ENCODE measurements at places on chromosomes 16 and 17. TPM values are rescaled to one million over a fixed set of nuclear protein-coding genes. Genes with fewer than 3 reads are reported as not detected.

DNA sequence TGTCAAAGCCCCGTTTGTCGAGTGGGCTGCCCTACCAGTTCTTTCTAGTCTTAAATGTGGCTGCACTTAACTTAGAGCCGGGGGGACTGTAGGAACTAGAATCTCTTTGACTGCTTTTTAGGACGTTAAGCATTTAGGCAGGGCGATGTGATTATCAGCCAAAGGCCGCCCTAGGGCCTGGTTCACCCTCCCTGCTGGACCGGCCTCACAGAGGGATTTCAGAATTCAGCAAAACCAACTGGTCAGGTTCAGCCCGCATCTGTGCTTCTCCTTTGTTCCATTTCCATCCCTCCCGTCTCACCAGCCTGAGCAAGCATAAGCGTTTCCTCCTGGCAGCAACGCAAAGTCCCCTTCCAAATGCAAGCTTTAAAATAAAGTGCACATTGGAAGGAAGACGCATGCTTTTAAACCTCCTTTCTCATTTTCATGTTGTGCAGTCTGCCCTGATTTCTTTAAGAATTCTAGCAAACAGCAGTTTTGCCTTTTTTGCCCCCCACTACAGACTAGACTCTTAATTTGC is 16.5 kb upstream of the NAT9 start:
- no peak overlapping the region for H3K27ac ChIP-seq
- H3K27me3 ChIP-seq: no peaks in the 10 kb centered on the region
- H3K4me3 ChIP-seq: no peak overlapping the region
- DNase-seq: no peak
- H3K4me1 ChIP-seq: no peaks in the 10 kb centered on the region
- H3K36me3 ChIP-seq: peaks cover 47% of the 10 kb centered on the region

The PRSS53 gene
- 2.9 TPM for polyA plus RNA-seq

GRCh38 chr16:85593494-85594221 is 19.5 kb upstream of the GSE1 start:
- H3K4me1 ChIP-seq: peaks cover 35% of the 10 kb centered on the region
- DNase-seq: no peak
- no peak overlapping the region for H3K4me3 ChIP-seq
- H3K27me3 ChIP-seq: no peaks in the 10 kb centered on the region
- no peak overlapping the region for H3K27ac ChIP-seq

The JPT1 gene
- 130 TPM for polyA plus RNA-seq

- H3K4me1 ChIP-seq: no peaks in the 10 kb centered on the region
- no peaks in the 10 kb centered on the region for H3K27me3 ChIP-seq
- H3K27ac ChIP-seq: no peak overlapping the region
Observed at GRCh38 chr17:67107811-67108775, 63.7 kb downstream of the CACNG1 start.

GRCh38 chr16:66698046-66698445 is 1.5 kb upstream of the CMTM4 start:
- H3K4me3 ChIP-seq: no peak overlapping the region
- no peak overlapping the region for H3K27ac ChIP-seq

GRCh38 chr17:15958484-15958854 is 13.5 kb downstream of the ADORA2B start:
- no peak for DNase-seq
- no peaks in the 10 kb centered on the region for H3K27me3 ChIP-seq
- no peak overlapping the region for H3K4me3 ChIP-seq
- no peaks in the 10 kb centered on the region for H3K36me3 ChIP-seq
- H3K27ac ChIP-seq: peak overlapping the region; percentile 33
- H3K4me1 ChIP-seq: no peaks in the 10 kb centered on the region

The TBC1D3I gene
- 0.87 TPM for polyA plus RNA-seq

DNA sequence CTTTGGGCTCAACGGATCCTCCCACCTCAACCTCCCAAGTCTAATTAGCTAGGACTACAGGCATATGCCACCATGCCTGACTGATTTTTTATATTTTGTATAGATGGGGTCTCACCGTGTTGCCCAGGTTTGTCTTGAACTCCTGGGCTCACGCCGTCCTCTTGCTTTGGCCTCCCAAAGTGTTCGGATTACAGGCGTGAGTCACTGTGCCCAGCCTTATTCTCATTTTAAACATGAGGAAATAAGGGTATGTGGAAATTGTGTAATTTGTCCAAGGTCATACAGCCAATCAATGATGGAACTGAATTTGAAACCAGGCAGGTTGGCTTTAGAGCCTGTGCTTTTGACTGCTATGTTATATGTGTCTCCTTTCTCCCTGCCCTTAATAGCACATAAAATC is 27.4 kb upstream of the AQP8 start:
- no peak overlapping the region for H3K27ac ChIP-seq
- H3K4me3 ChIP-seq: no peak overlapping the region
- no peaks in the 10 kb centered on the region for H3K36me3 ChIP-seq

GRCh38 chr17:17723354-17724261 is 42.4 kb downstream of the RAI1 start:
- DNase-seq: no peak
- H3K27ac ChIP-seq: peak overlapping the region; percentile 53
- peaks cover 53% of the 10 kb centered on the region for H3K4me1 ChIP-seq
- H3K4me3 ChIP-seq: peak overlapping the region; percentile 57
- H3K36me3 ChIP-seq: peaks cover 6% of the 10 kb centered on the region

The CCL17 gene
- 38.6 TPM for polyA plus RNA-seq

The ANKRD40CL gene
- polyA plus RNA-seq: 0.05 TPM

GRCh38 chr16:71626018-71626857 is at the start of gene MARVELD3:
Gene MARVELD3, plus strand, starts transcription at chr16:71626184. Its CDS starts 46 bp downstream, at chr16:71626230.
- peaks cover 34% of the 10 kb centered on the region for H3K27me3 ChIP-seq
- no peak within 1 kb of the TSS for H3K27ac ChIP-seq

DNA sequence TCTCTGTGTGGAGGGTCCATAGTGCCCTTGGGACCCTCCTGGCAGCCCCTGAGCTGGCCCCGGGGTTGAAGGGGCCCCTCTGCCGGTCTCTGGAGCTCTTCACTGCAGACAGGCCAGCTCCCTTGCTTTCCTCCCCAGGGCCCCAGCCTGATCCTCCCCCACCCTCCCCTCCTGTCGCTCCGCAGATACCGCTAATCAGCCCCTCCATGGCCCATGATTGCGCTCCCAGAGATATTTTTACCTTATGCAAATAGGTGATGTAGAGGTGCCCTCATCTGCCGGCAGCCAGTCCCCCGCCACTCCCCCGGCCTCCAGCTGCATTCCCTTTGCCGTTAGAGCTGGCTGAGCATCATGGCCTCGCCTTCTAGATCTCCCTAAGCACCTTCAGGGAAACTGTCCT is 9.2 kb downstream of the MMP15 start:
- H3K4me1 ChIP-seq: no peaks in the 10 kb centered on the region
- no peak overlapping the region for H3K27ac ChIP-seq
- DNase-seq: no peak

DNA sequence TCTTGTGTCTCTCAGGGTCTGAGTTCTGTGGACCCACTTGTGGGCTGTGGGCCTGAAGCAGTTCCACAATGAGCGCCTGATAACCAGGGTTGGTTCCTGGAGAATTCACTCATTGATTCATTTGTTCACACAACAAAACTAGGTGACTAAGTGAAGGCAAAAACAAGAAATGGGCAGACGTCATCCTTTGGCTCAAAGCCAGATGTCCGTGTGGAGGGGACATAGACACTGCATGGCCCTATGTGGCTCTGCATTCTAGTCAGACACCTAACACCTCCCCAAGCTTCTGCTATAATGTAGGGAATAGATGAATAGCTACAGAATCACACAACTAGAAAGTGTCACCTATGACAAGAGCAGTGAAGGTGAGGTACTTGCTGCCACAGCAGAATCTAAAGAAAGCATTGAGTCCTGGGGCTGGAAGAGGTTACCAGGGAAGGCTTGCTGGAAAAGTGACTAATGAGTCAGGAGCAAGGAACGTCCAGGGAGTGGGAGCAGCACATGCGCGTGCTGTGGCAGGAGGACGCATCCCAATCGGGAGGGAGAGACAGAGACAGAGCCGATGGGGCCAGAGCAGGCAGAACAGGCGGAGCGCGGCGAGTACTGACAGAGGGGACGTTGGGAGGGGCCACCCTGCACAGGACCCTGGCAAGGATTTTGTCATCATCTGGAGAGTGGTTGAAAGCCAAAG is 58.9 kb downstream of the CES1 start:
- no peak overlapping the region for H3K4me3 ChIP-seq
- no peak for DNase-seq
- H3K27ac ChIP-seq: no peak overlapping the region
- H3K36me3 ChIP-seq: no peaks in the 10 kb centered on the region
- H3K27me3 ChIP-seq: no peaks in the 10 kb centered on the region

The KRT28 gene
- 0.37 TPM for polyA plus RNA-seq
